ENCODE measurements at places on chromosomes 12 and 14.

DNA sequence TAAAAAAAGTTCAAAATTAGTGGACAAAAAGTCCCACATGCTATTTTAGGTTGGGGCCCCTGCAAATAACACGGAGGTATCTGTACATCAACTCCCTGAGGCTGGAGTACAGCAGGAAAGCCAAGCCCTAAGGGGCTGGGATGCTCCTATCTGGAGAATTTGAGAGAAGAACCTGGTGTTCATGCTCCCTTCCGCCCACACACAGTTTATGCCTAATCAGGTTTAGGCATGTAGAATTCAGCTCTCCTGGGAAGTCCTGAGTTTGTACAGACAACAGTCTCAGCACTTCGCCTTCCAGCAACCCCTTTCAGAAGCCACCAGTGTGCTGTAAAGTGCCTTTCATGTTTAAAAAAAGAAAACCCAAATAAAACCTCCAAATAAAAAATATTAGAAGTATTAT lies 237.3 kb upstream of the GRIP1 start:
- DNase-seq: no peak

- no peak for DNase-seq
These were observed 14.1 kb upstream of the NT5DC3 start for GRCh38 chr12:103855036-103855712.

GRCh38 chr12:105352052-105352451 lies 21.6 kb downstream of the C12orf75 start:
- no peak for DNase-seq

DNA sequence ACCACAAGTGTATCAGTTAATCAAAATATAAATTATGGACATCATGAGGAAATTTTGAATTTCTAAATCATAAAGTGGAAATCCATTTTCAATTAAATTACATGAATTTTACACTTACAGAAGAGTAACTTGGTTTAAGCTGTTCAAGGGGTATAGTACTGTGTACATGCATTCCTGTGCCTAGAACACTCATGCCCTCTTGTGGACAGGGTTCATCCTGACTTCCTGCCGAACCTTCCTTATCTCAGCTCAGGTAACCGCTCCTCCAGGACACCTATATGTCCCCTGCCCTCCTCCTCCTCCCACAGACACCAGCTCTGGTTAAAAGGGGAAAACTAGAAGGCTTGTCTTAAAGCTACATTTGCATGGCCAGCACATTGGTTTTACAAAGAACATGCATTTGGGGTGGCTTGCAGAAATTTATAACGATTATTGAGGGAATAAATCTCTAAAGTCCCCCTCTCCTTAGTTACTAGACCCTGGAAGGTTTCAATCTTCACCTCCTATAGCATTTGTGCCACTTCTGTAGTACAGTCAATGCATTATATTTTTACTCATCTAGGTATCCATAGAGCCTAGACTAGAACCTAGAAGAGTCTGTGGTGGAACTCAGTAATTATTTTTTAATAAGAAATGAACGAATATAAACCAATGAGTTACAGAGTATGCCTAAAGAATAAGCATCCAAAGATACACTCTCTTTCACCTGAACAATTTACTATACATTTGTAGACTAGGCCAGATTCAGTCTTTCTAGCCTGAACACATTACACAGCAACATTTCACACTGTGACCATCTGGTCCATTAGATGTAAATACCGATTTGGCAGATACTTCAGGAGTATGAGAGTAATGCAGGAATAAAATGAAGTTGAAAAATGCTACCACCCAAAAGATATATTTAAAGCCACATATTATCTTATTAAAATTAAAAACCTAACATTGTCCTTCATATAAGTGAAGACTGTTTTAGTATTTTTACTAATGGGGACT lies 345.6 kb downstream of the PAWR start:
- DNase-seq: no peak

GRCh38 chr12:47833591-47834012 lies 13.9 kb upstream of the HDAC7 start:
- no peak for DNase-seq

- DNase-seq: no peak
These were observed 27.0 kb downstream of the P2RX7 start for GRCh38 chr12:121159467-121160307.

- DNase-seq: no peak
These were observed 23.8 kb upstream of the GALNT9 start for GRCh38 chr12:132352896-132353800.

DNA sequence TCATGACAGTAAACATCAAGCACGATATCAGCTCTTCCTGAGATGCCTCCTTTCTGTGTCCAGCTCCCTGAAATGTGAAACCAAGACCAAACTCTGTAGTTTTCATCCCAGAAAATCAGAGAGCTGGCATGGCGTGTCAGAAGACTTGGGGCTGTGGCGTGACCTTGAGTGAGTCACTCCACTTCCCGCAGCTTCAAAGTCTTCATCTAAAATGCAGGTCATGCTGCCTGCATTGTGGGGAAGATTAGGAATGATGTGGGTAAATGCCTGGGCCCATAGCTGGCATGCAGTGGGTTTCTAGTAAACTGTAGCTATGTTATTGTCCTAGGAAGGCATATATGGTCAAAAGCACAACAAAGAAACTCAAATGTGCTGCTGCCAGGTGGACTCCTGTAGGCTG lies 28.8 kb downstream of the OAS2 start:
- no peak for DNase-seq

DNA sequence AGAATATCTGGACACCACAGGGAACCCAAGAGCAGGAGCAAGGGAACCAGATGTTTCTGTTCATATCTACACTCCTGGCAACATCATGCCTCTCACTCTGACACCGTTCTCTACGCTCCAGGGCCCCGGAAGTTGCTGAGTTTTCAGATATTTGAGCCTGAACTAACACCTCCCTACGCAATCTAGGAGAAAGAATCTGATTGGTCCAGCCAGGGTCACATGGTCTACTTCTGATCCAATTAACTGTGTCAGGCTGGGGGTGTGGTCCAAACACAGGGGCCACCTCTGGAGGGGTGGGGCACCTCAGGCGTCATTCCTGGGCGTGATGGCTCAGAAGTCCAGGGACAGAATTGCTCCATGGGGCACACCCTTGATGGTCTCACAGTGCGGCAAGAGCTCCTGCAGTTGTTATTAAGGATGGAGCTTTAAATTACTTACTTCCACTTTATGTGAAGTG lies 165.5 kb downstream of the PTPN11 start:
- no peak for DNase-seq

- DNase-seq: no peak
These were observed 73.5 kb upstream of the VASH1 start for GRCh38 chr14:76687611-76688382.

DNA sequence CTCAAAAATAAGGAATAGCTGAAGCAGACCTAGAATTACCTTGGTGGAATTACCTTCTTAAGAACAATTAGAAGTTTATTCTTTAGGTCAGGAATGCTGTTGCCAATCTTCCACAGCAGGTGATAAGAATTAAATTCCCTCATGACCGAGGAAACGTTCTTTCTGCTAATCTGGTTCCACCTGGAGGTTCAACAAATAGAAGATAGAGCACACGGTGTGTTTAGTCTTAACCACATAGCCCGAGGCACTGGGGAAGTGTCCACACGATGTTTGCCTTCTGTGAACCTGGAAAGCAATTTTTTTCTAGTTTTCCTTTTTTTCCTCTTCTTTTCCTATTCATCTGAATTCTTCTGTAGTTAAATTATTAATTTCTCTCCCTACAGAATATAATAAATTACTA lies 906.9 kb downstream of the NRXN3 start:
- no peak for DNase-seq

GRCh38 chr14:87613881-87614280 lies 379.1 kb downstream of the GALC start:
- no peak for DNase-seq

- no peak for DNase-seq
These were observed 85.8 kb downstream of the SLC25A47 start for GRCh38 chr14:100409003-100409360.

DNA sequence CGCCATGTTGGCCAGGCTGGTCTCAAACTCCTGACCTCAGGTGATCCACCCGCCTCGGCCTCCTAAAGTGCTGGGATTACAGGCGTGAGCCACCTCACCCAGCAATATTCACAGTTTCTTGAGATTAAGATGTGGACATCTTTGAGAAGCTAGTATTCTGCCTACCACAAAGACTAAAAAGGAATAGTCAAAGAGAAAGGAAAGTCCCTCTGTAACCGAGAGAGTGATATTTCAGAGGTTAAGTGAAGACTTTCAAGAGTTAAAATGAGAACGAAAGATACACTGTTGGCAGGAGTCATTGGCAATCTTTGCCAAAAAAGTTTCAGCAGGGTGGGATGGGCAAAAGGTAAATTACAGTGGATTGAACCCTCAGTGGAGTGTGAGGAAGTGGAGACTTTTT lies 15.6 kb downstream of the DGKA start:
- DNase-seq: no peak

- no peak for DNase-seq
These were observed 20.0 kb downstream of the TMEM30B start for GRCh38 chr14:61260939-61261776.

- no peak for DNase-seq
These were observed 588.5 kb downstream of the VRK1 start for GRCh38 chr14:97385727-97386126.

GRCh38 chr12:25872137-25872536 lies 86.3 kb upstream of the RASSF8 start:
- no peak for DNase-seq

GRCh38 chr14:63891148-63891975 lies 38.6 kb downstream of the SYNE2 start:
- DNase-seq: no peak

DNA sequence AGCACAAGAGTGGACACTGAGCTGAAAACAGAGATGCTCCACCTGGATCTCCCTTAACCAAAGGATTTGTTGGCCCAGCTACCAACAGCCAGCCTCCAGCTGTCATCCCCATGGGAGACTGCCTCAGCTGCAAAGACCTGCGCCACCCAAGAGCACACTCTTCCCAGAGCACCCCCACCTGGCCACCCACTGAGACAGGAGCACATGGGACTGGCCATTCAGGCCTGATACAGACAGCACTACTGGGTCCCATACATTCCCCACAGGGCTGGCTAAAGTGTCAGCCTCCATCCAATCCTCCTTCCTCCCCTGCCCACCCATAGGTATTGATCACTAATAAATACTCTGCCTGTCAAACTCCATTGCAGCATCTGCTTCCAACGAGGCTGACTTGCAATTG lies 241.5 kb downstream of the BCL11B start:
- DNase-seq: no peak

DNA sequence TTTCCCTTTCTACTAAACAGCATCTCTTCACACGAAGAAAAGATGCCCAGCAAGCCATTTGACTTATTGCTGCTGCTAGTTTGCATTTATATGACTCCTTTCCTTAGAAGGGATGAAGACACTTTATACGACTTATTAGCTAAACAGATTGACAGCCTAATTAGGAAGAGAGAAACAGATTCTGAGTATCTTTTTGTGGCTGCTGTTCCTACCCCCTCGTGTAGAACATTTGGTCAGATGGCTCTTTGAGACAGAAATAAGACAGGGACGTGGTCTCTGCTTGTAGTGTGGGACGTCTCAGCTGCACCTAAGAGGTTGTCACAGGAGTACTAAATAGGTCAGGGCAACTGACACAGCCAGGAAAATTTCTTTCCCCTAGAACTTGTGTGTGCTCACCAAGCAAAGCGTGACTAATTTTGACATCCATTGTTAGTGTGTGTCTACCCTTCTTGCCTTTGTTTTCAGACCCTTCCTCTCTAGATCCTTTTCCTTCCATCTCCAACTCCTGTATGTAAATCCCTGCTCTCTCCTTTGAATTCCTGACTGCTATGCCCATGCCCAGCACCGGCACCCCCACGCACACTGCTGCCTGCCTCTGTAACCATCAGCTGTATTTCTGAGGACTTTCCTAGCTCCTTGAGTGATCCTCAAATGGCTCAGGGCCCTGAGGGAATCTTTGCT lies 83.2 kb downstream of the DAD1 start:
- peak; percentile 60 for DNase-seq

DNA sequence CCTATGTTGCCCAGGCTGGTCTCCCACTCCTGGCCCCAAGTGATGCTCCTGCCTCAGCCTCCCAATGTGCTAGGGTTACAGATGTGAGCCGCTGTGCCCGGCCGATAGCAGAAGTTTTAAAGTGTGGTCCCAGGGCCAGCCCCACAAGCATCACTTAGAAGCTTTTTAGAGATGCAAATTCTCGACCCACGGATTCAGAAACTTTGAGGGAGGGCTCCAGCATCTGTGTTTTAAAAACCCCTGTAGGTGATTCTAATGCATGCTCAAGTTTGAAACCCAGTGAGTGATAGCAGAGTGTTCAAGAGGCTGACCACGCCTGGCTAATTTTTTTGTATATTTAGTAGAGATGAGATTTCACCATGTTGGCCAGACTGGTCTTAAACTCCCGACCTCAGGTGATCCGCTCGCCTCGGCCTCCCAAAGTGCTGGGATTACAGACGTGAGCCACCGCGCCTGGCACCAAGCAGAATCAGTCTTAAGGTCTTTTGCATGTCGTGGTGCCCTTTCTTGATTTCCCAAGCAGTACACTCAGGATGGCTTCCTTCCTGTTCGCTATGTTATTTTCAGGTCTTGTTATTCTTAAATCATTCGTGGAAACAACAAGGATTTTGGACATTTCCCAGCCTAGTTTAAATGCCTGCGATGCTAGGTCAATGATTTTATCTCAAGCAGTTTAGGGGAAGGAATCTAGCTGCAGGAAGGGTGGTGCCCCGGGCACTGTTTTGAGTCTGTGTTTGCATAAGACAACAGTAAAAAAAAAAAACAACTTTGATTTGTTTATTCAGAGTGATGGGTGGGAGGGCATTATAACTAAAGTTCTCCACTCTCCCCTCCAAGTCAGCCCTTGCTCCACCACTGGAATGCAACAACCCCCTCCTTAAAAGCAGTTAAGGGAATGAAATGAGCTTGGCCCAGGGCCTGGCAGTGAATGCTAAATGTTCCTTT lies 9.2 kb upstream of the RILPL2 start:
- no peak for DNase-seq

- DNase-seq: no peak
These were observed 223.6 kb upstream of the SOX5 start for GRCh38 chr12:24173067-24173466.

GRCh38 chr14:71416392-71416791 lies 509.1 kb downstream of the PCNX1 start:
- DNase-seq: no peak

DNA sequence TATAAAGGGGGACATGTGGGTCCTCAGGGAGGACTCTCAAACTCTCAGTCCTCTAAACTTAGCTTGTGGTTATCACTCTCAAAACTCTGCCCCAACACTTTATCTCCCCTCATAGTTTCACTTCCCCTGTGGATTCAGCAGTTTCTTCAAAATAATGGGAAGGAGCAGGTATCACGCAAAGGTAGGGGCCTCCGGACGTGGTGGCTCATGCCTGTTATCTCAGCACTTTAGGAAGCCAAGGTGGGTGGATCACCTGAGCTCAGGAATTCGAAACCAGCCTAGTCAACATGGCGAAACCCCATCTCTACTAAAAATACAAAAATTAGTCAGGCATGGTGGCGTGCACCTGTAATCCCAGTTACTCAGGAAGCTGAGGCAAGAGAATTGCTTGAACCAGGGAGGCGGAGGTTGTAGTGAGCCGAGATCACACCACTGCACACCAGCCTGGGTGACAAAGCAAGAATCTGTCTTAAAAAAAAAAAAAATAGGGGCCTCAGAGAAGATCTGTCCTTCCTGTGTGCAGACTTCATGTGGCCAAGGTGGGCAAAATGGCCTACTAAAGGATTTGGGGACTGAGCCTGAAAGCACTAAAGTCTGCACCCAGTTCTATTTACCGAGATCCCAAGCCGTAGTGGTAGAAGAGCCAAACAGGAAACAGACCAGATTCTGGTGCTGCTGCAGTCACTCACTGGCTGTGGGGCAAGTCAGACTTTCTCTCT lies 6.4 kb downstream of the ITGB7 start:
- no peak for DNase-seq

- no peak for DNase-seq
These were observed 52.6 kb upstream of the ABCD2 start for GRCh38 chr12:39671898-39672875.

GRCh38 chr14:95265106-95266094 lies 54.3 kb downstream of the CLMN start:
- DNase-seq: no peak
